ENCODE measurements at places on chromosomes 5 and 9. TPM values are rescaled to one million over a fixed set of nuclear protein-coding genes. Genes with fewer than 3 reads are reported as not detected.

Gene ZNF354C
- polyA plus RNA-seq = 1.3 TPM

Gene TMOD1
- 8.8 TPM for polyA plus RNA-seq

Gene ARHGEF28
- polyA plus RNA-seq = 5.5 TPM

Gene CD274
- 0.22 TPM for polyA plus RNA-seq

Gene ORM2
- 1.1 TPM for polyA plus RNA-seq

All from adipose tissue (tissue), 3 donors.